ENCODE measurements at places on chromosomes 6 and 20.
A peak's percentile ranks its signal among the peaks of the same experiment; 100 is the strongest.

GRCh38 chr6:74720923-74721322 is 484.9 kb downstream of the COL12A1 start:
- DNase-seq: no peak

DNA sequence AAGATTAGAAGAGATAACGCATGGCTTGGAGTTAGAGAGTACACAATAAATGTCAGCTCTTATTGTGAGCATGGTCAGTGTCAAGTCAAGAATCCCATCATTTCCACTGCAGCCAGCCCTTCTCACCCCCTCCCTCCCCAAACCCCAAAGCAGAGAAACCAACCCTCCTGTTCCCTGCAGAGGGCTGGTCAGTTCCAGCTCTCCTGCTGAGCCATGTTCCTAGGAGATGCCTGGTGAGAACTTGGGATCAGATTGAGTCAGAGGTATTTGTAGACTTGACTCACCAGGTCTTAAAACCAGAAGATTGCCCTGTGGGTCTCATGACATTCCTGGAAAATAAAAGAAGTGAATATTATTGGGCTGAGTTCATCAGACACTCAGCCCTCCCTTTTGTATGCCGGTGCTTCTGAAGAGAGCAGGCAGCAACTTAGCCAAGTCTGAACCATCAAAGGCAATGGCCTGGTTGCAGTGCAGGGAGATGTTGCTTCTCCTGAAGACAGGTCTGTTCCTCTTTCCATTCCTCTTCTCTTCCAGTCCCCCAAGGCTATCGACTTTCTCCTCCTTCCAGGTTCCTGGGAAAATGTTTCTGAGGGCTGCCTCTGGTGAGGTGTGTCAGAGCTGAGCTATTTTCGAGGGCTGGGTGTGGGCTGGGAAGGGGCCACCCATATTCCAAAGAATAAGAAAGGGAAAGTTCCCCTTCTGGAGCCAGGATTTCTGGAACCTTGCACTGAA is 278.2 kb upstream of the SUPT3H start:
- DNase-seq: no peak

- no peak for DNase-seq
Observed at GRCh38 chr20:34180460-34181120, 60.6 kb upstream of the ASIP start.

DNA sequence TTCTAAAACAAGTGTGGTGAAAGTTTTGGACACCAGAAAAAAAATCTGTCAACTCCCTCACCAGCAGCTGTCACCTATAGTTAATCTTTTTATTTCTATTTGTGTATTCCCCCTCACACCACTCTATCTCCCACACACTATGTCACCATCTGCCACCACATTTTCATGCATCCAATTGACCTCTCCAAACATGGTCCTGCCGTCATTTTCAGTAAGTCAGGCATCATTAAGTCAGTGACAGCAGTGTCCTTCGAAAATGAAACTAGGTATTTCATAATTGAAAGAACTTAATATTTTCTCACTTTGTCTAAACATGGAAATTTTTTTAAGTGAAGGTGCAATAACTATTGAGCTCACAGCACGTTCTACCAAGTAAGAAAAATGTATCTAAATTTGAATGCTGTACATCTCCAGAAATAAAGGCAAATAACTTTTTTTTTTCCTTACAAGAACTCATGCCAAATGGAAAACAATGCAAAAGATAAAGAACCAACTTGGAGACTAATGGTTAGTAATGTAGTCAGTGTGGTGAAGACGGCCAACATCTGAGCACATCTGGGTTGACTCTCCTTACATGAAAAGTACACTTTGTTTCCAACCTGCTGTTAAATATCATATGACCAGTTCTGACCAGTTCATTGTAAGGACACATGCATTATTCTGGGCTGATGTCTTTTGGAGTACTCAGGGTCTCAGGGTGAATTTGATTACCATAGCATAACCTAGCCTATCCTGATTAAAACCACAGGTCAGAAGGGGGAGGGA is 623.3 kb upstream of the MANEA start:
- no peak for DNase-seq

GRCh38 chr6:127058027-127058426 is 60.4 kb upstream of the RSPO3 start:
- no peak for DNase-seq

- DNase-seq: no peak
Observed at GRCh38 chr6:137808836-137809315, 58.2 kb upstream of the TNFAIP3 start.

DNA sequence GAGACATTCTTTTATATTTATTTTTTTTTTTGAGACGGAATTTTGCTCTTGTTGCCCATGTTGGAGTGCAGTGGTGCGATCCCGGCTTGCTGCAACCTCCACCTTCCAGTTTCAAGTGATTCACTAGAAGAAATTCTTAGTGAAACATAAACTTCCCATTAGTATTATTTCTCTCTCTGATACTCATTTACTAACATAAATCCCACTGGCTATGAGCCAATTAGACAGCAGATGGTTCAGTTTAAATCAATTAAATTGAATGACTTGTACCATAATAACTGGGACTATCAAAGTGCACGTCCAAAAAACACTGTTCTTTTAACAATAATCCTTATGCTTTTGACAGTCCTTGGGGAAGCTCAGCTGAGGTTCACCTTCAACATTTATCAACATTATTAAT is 111.2 kb upstream of the PTCHD4 start:
- no peak for DNase-seq

DNA sequence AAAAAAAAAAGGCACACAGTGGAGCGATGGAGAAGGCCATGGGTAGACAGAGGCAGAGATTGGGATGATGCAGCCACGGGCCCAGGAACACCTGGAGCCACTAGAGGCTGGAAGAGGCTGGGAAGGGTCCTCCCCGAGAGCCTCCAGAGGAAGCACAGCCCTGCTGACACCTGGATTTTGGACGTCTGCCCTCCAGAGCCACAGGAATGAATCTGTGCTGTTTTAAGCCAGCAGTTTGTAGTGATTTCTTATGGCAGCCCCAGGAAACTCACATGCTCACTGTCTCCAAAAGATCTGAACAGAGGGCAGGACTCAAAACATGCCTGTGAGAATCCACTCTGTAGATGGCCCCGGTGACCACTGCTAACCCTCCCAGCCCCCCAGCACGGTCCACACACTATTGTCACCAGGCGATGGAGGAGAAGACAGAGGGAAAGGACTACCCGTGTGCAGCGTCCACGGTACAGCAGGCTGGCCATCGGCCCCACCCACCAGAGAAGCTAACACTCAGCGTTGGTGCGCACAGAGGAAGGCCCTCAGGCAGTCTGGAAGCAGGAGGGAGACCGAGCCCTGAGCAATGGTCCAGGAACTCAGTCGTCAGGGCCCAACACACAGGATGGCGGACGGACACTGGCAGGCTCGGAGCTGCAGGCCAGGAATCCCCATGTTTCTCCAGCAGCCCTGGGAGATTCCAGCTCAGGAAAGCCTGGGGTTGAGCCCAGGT is 99.7 kb downstream of the BMP7 start:
- no peak for DNase-seq

DNA sequence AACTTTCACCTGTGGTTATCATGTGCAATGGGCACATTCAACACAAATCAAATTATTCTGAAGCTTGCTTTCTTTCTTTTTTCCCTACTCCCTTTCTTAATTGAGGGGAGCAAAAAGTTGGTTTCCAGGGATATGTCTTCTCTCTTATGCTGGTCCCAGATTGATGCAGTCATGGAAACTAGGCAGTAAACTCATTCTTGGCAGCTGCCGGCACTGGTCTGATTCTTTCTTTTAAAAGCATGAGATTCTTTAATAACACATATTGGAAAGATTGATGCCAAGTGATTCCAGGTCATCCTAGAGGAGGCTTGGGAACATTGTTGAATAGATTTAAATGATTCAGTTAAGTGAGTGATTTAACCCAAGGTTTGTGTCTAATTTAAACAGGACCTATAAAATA is 29.0 kb downstream of the PTPRA start:
- peak; percentile 69 for DNase-seq

GRCh38 chr6:128848212-128848935 is 34.6 kb upstream of the LAMA2 start:
- DNase-seq: no peak

GRCh38 chr20:14848806-14849205 is 511.4 kb upstream of the FLRT3 start:
- DNase-seq: no peak

GRCh38 chr20:49501917-49502316 is 19.4 kb upstream of the KCNB1 start:
- no peak for DNase-seq

- DNase-seq: no peak
Observed at GRCh38 chr20:3374296-3374695, 33.2 kb downstream of the DNAAF9 start.

GRCh38 chr6:27517928-27518787 is 45.3 kb upstream of the ZNF184 start:
- DNase-seq: no peak

DNA sequence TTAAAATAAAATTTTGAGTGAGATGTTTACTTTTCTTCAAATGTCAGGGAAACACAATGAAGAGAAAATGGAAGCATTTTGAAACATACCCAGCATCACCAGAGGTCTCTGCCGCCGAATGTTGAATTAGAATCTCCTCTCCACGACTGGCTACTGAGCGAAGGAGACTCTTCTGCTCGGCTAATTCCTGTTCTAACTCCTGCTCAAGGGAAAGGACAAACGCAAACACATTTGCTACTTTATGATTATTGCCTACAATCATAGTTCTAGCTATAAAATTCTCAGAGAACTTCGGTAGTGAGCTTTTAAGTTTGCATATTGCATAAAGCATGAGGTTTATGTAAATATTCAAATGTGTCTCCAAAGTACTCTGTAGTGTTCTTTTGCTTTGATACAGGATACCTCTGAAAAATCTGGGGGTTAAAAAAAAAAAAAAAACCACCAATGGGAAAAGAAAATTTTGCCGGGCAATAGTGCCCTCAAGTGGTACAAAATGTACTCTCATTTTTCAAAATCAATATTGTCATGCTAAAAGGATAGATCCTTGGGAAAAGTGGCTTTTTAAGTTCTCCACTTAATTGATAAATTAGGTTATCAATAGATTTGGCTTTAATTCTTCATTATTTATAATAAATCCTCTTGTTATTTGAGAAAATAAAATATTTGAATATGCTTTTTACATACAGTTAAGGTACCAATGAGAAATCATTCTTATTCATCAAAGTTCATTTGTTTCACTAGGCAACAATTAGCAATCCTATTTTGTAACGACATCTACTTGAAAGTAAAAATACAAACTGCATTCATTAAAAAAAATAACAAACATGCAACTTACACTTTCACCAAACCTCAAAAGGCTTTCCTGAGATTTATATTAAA is 369.0 kb downstream of the SYNE1 start:
- no peak for DNase-seq

- DNase-seq: no peak
Observed at GRCh38 chr20:46169245-46170171, 51.4 kb downstream of the CD40 start.

DNA sequence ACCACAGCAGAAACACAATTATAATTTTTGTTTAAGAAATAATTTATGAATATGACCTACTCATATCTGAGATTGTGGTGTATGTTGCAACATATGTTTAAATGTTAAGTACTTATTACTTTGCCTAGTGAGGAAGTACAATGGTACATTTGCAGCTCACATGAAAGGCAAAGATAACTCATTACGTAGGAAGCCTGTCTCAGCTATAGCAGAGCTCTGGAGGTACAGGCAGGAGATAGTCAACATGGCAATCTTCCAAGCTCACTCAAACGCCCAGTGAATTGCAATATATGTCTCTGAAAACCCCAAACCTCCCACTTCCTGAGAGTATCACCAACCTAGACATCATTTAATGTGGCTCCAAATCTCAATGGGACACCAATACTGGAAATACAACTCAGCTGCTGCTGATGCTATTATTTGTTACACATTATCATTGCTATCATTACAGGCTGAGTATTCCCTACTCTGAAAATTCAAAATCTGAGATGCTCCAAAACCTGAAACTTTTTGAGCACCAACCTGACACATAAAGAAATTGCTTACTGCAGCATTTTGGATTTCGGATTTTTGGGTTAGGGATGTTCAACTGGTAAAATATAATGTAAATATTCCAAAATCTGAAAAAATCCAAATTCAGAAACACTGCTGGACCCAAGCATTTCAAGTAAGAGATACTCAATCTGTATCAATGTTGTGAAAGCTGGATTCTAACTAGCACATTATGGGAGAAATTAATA is 25.1 kb upstream of the GSTA4 start:
- no peak for DNase-seq

DNA sequence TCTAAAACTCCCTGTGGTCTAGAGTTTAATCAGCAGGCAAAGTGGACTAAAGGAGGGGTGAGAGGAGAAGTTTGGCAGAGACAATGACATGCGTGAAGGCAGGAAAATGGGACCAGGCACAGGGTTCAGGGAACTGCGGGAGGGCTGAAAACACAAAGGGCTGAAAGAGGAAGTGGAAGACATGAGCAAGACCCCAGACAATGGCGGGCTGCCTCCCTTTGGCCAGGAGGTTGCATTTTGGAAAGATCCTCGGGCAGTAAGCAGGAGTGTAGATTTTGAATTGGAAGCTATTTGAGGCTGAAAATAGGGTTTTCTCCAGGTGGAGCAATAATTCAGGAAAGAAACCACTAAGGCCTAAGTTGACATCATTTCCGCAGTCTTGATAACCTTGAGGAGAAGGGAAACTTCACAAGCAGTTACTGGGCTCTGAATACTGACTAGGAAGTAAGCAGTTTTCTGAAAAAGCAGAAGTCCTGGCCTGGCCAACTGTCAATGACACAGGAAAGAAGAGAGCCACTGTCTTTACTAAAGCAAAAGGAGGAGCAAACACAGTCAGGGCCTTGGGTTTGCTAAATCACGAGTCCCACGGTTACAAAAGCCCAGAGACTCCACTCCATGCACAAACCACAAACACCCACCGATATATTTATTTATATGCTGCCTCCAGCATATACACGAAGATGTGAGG is 3.4 kb downstream of the LY86 start:
- no peak for DNase-seq

DNA sequence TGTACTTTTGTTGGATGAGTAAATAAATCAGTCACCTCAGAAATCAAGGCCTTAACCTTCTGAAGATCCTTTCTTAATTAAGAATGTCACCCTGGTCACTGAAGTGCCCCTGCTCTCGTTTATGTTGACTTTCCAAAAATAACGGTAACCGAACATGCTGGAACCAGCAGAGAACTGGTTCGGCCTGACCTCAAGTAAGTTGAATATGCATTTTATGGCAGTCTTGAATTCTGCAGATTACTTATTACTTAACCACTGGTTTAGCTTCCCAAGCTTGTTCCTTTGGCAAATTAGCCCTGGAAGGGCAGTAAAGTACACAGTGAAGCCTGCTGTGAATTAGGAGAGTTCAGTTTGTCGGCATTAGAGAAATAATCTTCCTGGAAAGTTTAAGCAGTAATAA is 12.2 kb downstream of the MAPRE1 start:
- no peak for DNase-seq

GRCh38 chr6:147974376-147974775 is 368.3 kb upstream of the SASH1 start:
- DNase-seq: no peak
